ENCODE measurements at places on chromosomes 2 and 18.
A peak's percentile ranks its signal among the peaks of the same experiment; 100 is the strongest.

DNA sequence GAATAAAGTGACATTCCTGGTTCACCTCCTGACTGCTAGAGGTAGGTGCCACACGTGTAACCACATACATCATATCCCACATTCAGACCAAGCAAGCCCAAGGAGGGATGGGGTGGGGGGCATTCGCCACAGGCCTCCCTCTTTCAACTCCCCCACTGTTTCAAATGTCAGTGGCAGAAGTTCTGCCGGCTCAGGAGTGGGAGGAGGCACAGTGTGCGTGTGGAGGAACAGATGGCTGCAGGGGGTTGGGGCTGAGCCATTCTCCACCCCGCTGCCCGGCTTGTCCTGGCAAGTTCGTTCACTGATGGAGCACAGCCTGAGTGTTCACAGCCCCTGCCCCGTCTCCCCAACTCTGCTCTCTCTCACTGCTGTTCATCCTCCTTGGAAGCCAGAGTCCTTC is 75.4 kb upstream of the TANC1 start:
- no peak for DNase-seq

DNA sequence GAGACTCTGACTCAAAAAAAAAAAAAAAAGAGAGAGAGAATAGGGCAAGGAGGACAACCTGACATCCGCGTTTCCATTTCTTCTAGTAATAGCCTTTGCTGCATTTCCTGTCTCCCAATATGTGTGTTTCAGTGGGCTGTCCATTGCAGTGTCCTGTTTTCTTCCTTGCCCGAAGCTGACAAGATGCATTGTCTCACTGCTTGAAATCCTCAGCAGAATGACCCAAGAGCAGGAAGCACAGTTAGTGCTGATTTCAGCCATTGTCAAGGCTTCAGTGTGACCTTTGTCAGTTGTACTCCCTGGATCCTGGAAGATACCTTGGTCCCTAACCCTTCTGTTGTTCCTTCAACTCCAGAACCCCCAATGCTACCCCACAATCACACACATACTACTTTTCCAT is 71.2 kb downstream of the SLC16A14 start:
- no peak for DNase-seq

GRCh38 chr2:95106081-95106480 is 15.5 kb downstream of the MRPS5 start:
- DNase-seq: no peak

- no peak for DNase-seq
These were observed 7.1 kb upstream of the KCMF1 start for GRCh38 chr2:84963692-84964405.

- DNase-seq: no peak
These were observed 37.2 kb downstream of the ODC1 start for GRCh38 chr2:10410823-10411437.

DNA sequence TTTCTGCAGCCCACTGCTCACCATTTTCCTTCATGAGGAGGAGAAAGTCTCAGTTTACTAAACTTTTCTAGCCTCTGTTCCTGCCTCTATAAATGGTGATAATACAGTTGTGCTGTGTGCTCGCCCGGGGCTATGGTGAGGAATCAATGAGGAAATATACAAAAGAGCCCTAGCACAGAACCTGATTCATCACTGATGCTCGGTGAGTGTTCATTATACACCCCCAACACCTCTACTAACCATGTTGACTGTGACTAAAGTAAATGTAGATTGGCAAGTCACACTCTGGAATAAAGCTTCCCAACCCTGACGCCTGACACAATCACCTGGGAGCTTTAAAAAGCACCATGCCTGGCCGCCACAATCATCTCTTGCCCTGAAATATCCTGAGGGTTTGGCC is 118.8 kb upstream of the CYP1B1 start:
- DNase-seq: no peak

GRCh38 chr2:206457188-206457634 is 13.9 kb downstream of the ADAM23 start:
- DNase-seq: no peak

- no peak for DNase-seq
These were observed 28.8 kb upstream of the TMEM18 start for GRCh38 chr2:705971-706511.

GRCh38 chr2:168157926-168158325 is 89.5 kb downstream of the STK39 start:
- no peak for DNase-seq

DNA sequence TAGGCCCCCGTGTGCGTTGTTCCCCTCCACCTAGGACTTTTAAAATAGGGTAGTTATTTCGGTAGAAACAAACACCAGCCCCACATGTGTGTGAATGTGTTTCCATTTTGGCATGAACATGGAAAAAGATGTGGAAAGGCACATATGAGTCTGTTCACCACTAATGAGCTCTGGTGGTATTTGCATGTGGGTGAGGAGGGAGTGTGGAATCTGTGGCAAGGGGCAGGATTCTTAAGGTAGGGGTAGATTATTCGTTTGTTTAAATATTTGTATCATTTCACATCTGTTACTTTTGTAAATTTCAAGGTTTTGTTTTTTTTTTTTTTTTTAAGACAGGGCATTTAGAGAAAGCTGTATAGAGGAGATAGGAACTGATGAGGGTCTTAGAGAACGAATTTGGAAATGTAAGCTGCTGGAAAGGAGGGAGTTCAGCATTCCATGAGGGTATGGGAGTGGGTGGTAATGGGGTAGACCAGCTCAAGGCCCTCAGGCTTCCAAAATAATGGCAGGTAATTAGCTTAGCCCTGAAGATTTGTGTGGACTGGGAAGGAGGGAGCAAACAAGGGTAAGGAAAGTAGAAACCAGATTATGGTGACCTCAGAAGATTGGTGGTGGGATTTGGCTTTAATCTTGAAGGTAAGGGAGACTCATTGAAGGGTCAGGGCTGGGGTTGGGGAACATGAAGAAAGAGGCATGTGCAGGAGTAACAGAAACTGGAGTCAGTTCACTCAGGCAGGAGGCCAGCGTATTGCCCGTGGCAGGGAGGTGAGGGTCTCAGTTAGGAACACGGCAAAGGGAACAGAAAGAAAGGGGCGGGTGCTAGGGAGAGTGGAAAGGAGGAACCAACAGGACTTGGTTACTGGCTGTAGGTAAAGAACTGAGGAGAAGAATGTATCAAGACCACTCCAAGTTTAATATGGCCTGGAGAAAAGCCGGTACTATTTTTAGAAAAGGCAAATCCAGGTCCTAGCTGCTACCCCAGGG is 123.6 kb downstream of the PLB1 start:
- DNase-seq: no peak

DNA sequence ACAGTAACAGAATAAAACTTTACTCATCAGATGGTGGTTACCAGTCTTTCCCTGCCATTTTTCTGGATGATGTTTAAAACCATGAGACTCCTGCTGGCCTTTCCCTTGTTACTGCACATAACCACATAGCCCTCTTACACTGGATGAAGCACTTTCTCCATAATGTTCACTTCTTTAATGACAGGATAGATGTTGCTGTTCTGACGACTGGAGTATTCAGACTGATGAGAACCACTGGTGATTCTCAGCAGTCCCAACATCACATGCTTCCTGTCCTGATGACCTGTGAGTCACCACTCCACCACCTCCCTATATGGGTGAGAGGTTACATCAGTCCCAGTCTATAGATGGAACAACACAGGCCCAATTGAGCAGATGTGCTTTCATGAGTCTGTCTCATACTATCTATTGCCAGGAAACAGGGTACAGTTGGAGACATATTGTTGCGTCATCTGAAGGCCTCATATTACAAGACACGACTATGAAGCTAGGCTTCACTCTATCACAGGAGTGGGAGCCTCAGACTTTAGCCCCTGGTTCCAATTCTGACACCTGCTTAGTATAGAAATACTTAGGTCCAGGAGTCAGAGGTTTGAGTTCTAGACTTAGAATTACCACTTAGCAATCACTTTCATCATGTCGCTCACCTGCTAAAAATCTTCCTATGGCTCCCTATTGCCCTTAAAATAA is 145.7 kb upstream of the KLF7 start:
- DNase-seq: peak; percentile 90

GRCh38 chr2:119323459-119323858 is 43.2 kb downstream of the C2orf76 start:
- DNase-seq: no peak

- DNase-seq: no peak
These were observed 1.4 kb downstream of the ST8SIA5 start for GRCh38 chr18:46755315-46756024.

GRCh38 chr2:65021709-65022108 is 32.5 kb downstream of the SLC1A4 start:
- no peak for DNase-seq

GRCh38 chr2:189014449-189015138 is 40.4 kb downstream of the COL3A1 start:
- DNase-seq: no peak

DNA sequence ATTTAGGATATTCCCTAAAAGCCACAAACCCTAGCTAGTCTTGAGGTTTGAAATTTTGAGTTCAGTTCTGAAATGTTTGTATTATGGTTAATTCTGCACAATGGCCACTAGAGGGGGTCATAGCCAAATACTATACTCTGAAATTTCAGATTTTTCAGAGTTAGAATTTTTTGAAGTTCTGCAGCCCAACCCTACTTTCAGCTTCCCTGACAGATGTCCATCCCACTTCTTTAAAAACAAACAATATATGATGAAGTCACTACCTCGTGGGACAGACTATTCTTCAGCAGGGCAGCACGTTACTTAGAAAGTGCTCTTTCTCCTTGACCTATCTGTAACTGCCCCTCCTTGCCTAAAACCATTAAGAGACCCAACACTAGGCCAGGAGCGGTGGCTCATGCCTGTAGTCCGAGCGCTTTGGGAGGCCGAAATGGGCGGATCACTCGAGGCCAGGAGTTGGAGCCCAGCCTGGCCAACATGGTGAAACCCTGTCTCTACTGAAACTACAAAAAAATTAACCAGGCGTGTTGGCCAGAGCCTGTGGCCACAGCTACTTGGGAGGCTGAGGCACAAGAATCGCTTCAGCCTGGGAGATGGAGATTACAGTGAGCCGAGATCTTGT is 48.2 kb upstream of the PAPOLG start:
- no peak for DNase-seq

- DNase-seq: no peak
These were observed 64.0 kb downstream of the PMS1 start for GRCh38 chr2:189848276-189848675.

GRCh38 chr18:63229971-63230370 is 89.6 kb downstream of the BCL2 start:
- no peak for DNase-seq

- no peak for DNase-seq
These were observed 4.5 kb upstream of the TOGARAM2 start for GRCh38 chr2:28976584-28976983.

GRCh38 chr2:237862528-237862895 is 3.1 kb downstream of the RAMP1 start:
- DNase-seq: no peak

DNA sequence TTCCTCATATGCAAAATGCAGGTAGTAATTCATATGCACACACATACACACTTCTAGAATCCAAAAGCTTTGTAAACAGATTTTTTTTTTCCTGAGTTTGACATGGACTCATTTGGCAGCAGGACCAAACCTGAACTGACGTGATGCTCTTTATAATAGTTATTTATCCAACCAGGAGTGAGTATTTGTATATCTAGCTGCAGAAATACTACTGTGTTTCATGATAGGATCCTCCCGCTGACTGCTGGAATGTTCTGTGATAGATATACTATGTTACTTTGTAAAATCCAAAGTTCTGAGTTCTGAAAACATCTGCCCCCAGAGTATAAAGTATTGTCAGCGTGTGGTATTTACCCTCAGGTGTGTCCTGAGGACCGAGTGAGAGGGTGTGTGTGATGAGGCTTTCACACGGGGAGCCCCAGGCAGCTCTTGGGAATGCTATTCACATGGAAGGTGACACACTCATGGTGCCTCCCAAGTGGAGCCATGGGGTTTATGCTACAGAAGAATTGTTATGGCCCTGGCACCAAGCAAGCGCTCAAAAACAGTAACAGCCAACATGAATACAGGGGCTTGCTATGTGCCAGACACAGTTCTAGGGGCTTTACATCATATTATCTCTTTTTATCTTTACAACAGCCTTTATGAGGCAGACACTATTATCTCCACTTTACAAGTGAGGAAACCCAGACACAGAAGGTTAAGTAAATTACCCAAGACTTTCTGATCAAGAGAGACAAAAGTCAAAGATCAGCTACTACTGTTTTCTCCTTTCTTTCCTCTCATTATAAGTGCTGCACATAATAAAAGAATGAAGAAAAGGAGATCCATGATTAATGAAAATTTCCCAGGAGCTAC is 16.7 kb upstream of the TXNDC2 start:
- no peak for DNase-seq

DNA sequence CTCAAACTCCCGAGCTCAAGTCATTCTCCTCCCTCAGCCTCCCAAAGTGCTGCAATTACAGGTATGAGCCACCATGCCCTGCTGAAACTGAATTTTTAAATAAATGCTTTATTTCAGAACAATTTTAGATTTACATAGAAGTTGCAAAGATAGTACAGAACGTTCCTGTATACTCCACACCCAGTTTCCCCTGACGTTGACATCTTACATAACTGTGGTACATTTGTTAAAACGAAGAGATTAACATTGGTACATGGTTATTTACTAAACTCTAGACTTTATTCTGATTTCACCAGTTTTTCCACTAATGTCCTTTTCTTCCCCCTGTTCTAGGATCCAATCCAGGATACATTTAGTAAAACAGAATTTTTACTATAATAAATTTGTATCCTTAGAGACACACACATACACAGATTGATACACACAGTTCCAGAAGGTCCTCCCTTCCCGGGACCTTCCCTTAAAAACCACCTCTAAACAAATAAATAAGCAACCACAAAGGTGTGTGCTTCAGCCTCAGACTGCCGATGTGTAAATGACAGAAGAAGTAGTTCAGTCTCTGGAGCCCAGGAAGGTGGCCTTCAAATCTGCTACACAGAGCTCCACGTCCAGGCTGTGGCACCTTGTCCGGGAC is 6.9 kb downstream of the NEU2 start:
- no peak for DNase-seq

Measured in AG04449 (cell line).